Fibroblast of the conjunctiva (primary cell): ENCODE measurements at places on chromosomes 3 and 15.

GRCh38 chr15:48858401-48858800 is 19.5 kb upstream of the EID1 start:
- no peak for DNase-seq

GRCh38 chr15:96448923-96449322 is 118.4 kb downstream of the NR2F2 start:
- DNase-seq: no peak

DNA sequence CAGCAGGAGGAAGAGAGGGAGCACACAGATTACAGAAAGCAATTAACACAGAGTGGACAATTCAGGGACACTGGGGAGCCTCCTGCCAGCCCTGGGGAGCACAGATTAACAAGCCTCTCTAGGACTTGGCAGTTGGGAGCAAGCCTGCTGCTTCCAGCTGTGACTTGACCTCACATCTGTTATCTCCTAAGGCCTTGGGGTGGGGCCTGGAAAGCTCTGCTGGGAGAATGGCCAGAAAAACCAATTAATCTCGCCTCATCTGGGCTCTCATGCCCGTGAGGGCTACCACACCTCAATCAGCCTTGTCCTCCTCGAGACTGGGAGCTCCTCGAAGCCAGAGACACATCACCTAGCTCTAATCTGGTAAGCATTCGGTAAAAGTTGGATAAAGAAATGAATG is 39.1 kb downstream of the SEMA5B start:
- no peak for DNase-seq

GRCh38 chr15:85036716-85037115 is 55.1 kb downstream of the PDE8A start:
- DNase-seq: no peak

DNA sequence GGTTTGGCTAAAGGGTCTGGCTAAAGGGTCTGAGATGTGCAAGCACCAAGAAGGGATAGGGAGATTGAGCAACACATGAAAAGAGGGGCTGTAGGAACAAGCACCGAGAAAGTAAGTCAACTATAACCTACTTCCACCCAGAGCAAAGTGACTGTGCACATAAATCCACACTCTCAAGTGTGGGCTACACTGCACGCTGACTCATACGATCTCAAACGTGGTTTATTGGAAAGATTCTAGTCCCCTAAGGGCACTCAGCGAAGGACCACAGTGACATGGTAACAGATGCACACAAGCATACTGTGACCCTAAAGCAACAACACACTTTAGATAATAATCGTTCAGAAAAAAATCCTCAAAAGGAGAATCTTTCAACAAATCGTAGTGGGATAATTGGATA is 48.0 kb downstream of the EHHADH start:
- no peak for DNase-seq

DNA sequence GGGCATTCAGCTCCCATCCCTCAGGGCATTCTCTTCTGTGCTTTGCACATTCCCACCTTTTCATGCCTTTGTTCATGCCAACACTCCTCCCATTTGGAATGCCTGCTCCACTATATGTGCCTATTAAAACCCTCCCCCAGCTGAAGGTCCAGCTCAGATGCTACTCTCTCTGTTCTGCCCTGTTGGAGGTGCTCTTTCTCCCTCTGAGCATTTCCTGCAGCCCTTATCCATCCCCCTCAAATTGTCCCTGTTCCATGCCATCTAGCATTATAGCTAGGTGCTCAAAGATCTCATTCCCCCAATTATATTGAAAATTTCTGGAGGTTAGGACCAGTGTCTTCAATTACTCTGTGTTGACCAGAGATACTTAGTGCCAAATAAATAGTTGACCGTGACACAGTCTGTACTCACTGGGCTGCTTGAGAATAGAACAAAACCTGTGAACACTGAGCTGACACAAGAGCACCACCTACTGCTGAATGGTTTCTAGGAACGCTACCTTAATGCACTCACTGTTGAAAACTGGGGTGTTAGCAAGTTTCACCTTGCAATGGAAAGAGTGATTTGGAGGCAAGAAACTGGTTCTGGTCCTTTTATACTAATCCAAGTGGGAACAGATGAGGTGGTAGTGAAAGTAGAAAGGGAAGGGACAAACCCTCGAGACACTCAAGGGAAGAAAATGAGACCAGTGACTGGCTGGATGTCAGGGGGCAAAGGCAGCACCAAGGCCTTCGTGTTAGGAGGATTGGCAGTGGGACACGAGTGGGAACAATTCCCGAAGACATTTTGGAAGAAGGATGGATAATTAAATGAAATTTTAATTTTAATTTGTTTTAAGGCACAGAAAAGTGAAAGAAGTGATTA is 289.8 kb upstream of the ROPN1 start:
- no peak for DNase-seq

DNA sequence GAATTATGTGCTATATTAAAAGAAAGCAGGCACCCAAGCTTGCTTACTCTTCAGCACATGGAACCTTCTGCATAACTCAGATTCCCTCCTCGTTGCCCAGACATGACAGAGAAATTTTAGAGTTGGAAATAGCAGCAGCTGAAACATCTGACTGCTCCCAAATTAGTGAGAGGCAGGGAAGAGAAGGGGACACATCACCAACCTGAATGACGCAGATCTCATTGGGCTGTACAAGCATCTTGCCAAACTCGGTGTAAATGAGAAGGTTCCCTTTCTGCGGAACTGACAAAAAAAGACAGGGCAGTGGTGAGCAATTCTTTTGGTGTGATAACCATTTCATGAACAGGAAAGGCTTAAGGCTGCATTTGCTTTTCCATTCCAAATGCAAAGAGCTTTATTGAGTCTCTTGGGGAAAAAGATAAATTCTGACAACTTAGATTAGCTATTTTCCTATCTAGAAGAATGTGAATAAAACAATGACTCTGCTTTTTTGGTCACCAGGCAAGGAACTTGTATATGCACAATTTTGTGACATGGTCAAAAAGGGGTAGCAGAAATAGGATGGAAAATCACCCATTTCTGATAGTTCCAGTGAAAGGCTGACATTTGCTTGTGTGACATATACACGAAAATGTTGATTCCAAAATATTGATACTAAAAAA is 35.1 kb downstream of the HGD start:
- no peak for DNase-seq

GRCh38 chr3:44146073-44146472 is 95.6 kb upstream of the TOPAZ1 start:
- no peak for DNase-seq

GRCh38 chr15:80660119-80660518 is 35.0 kb upstream of the ABHD17C start:
- no peak for DNase-seq

DNA sequence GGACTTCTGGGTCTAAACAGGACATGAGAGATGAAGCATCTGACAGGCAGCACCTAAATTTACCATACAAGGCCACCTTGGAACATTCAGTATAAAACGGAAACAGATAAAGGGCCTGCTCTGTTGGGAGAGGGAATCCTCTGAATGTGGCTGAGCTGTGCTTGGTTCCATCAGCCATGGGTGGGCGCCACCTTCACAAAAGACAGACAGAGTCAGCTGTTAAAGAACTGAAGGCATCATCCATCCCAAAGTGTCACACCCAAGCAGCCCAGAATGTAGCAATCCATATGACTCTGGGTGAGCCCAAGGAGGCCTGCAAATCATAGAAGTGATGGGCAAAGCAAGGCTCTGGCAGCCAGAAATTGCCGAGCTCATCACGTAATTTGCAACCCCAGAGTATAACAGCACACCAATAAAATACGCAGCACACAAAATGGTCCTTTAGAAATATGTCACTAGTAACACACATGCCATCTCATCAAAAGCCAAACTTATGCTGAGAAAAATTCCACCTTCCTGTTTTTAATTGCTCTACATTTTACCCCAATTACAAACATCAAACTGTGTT is 24.8 kb upstream of the RBP1 start:
- DNase-seq: no peak

- no peak for DNase-seq
Measured at GRCh38 chr15:74565381-74566085, 24.5 kb downstream of the ARID3B start.

GRCh38 chr3:71305231-71306206 is 278.0 kb downstream of the FOXP1 start:
- DNase-seq: no peak

DNA sequence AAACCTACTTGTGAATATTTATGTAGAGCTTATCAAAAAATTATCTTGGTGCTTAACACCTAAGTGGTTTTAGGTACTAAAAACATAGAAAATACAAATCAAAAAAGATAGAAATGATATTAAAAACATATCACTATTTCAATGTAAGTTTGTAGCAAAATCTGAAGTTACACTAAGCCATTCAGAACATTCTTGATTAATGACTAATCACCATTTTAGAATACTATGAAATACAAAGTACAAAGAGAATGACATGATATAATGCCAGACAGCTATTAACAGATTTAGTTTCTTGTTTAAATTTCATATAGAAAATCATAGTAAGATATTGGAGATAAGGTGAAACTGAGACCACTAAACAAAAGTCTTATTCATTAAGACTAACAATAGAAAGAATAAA is 169.7 kb upstream of the AGTR1 start:
- no peak for DNase-seq

DNA sequence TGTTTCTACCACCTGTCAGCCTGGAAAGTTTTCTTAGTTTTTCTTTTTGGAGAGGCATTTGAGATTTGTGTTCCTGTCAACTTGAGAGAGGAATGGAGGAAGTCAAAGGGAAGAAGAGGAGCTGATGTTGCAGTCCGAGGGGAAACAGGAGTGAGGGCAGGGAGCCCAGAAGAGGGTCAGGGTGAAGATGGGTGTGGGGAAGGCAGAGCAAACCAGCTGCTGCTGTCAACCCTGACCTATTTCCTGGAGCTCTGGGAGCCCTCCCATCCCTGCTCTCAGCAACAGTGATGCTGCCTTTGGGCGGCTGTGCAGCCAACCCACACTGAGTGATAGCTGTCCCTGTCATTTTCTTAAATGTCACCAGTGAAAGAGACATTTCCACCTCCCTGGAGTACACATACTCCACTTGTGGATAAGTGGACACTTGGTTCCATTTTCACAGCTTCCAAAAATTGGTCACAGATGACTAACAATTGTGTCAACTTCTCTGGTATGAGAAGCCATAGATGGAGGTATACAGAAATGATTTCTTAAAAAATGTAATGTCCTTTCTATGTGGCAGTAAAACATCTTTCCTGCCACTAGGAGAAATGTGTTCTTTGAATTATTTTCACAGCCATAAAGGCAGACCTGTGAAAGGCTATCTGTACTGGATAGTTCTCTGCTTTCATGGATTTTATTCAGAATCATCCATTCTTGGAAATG is 556.3 kb upstream of the TBL1XR1 start:
- no peak for DNase-seq

DNA sequence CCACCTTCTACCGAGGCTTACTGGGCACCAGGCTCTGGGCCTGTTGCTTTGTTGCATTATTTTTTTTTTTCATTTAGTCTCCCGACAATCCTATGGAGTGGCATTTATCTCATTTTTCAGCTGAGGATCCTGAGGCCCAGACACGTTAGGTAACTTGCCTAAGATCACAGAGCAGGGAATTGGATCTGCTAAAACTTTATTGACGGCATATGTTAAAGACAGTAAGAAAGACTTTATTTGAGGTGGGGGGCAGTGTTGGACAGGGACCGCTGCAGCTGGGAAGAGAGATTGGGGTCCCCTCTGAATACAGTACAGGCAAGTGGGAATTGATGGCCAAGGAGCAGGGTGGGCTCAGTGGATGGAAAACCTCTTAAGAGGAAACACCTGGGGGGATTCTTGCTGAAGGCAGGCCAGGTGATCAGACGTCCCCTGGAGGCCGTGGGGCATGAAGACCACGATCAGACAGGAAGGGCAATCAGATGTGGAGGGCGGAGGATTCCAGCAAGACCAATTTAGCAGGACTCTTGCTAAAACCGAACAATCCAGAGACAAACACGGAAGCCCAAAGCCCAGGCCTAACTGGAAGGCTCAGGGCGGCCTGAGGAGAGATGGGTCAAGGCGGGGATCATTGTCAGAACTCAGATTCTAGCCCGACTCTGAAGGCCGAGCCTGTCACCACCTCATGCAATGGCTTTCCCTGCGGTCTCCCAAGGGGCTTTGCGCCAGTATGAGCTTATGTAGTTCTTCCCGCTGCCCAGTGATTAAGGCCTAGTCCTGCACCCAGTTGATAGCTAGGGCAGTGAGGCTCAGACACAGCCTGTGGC is 53.7 kb downstream of the RGMA start:
- DNase-seq: no peak

- DNase-seq: no peak
Measured at GRCh38 chr3:242602-243355, 46.2 kb downstream of the CHL1 start.

GRCh38 chr15:34357653-34358052 is 9.3 kb downstream of the LPCAT4 start:
- no peak for DNase-seq

DNA sequence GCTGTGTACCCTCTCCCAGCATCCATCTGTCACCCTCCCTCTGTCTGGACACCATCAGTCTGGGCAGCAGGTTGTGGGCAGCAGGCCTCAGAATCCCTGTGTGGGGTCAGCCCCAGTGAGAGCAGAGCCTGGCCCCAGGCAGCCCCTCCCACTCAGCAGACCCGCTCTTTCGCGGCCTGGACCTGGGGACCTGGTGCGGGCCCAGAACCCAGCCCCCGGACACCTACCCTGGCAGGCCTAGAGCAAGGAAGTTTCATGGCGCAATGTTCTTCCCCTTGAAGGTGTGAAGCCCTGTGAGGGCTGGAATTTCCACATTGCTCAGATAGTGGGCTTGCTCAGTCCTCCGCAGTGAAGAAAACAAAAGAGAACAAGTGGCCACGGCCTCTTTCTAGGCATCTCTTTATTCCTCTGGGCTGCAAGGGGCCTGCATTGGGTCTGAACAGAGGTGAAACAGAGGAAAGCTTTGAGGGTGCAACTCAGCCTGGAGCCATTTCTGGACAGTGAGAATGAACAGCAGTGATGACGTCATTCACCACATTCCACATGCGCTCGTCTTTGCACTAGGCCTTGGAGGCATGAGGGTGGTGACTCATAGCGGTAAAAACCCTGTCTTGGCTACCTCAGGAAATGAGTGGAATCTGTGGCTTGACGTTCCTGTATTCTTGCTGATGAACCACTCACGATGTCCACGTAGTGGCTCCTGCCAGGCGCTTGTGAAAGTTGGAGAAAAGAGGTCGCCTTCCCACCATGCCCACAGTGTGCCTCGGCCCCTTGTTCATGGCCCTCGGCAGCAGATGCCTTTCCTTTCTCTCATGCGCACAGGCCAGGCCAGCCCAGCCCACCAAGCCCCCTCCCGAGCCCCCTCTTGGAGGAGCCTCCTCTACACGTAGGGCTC is 66.1 kb downstream of the SLC30A4 start:
- DNase-seq: peak; percentile 96

GRCh38 chr3:26718315-26718714 is 95.7 kb downstream of the LRRC3B start:
- DNase-seq: no peak

- DNase-seq: peak; percentile 56
Measured at GRCh38 chr3:25037049-25037547, 391.0 kb upstream of the RARB start.

DNA sequence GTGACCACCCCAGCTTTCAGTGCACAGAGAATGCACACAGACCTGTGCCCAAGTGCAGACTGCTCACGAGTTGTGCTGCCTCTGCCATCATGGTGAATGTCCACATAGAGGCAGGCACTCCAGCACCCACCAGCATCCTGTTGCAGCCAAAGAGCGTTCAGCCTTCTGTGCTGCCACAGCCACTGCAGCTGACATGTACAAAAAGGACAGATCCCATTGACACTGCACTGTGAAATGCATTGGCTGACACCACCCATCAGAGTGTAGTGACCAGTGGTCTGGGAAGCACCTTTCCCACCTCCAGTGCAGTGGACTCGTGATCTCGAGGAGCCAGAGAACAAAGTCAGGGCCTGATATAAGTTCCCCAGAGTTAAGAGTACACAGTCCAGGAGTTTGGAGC is 260.3 kb downstream of the RAP2B start:
- no peak for DNase-seq
